T-cell (primary cell): ENCODE measurements at places on chromosomes 16 and 17. TPM values are rescaled to one million over a fixed set of nuclear protein-coding genes. Genes with fewer than 3 reads are reported as not detected.
A peak's percentile ranks its signal among the peaks of the same experiment; 100 is the strongest.

DNA sequence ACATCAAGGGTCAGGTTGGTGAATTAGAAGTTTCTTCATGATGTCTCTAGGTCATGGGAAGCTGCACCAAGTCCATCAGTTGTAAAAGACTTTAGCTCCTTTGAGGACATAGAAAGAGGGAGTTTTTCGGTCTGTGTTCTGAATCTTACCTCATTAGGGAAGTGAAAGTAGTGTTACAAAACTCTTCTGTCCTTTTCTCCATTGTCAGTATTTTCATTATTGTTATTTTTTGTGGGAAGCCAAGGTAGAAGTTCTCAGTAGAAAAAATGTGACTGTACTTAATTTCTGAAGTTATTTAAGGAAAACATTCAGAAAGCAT is 24.2 kb downstream of the MAP3K3 start:
- no peak for DNase-seq
- H3K36me3 ChIP-seq, result peaks cover 30% of the 10 kb centered on the region
- no peaks in the 10 kb centered on the region for H3K27me3 ChIP-seq
- H3K27ac ChIP-seq, result no peak overlapping the region
- no peak overlapping the region for H3K4me3 ChIP-seq
- no peaks in the 10 kb centered on the region for H3K4me1 ChIP-seq

DNA sequence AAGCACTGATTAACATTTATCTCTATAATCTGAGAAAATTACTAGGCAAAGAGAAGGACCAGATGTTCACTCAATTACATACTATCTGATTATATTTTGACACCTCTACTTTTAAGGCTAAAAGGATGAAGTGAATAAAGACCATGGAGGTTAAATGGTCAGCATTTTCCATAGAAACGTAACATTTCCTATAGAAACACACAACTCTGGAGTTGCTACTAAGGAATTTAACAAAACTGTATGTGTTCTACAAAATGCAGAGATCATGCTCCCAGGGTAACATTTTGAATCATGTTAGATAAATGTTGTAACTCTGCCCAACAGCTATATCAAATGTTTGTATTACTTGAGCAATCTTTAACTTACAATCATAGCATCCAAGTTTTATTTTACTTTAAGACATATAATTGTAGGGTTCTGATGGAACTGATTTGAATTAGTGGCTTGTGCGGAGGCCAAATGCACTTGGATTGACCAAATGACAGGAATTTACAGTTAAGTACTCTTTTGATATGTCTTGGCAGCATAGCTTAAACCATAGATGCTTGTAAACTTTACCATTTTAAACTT is 97.7 kb downstream of the RPGRIP1L start:
- no peak overlapping the region for H3K27ac ChIP-seq
- H3K4me1 ChIP-seq, result no peaks in the 10 kb centered on the region
- no peak overlapping the region for H3K4me3 ChIP-seq
- no peak for DNase-seq

- no peak for DNase-seq
- H3K4me1 ChIP-seq, result no peaks in the 10 kb centered on the region
- peaks cover 67% of the 10 kb centered on the region for H3K36me3 ChIP-seq
- no peak overlapping the region for H3K27ac ChIP-seq
- H3K4me3 ChIP-seq, result no peak overlapping the region
- no peaks in the 10 kb centered on the region for H3K27me3 ChIP-seq
These were observed 17.1 kb upstream of the FLCN start for GRCh38 chr17:17254036-17254435.

DNA sequence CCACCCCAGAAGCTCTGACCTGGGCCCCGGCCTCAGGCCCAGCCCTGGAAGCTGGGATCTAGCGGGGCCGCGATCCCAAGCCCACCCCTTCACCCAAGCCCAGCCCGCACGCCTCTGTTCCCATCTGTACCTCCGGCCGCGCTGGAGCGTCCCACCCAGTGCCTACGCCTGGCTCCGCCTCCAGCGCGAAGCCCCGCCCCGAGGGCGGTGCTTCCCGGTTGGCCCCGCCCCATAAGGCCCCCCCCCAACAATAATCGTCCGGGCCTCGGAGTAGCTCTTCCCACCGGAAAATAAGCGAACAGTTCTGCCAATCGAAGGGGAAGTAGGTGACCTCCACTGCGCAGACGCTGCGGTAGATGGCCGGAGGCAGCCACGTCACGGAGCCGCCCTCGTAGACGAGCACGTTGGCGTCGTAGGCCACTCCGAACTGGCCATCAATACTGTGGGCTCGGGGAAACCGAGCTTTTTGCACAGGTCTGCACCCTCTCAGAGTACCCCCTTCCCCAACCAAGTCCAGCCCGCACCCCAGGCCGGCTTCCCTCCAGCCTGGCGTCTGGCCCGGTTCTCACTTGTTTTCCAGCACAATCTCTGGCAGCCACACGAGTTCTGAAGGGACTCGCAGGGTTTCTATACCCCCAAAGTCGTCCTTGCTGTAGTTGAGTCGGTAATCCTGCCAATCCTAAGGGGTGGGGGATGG is 1.1 kb downstream of the CHRNE start:
- H3K27ac ChIP-seq, result peak overlapping the region; percentile 47
- DNase-seq, result peak; percentile 15
- H3K36me3 ChIP-seq, result peaks cover 5% of the 10 kb centered on the region
- no peaks in the 10 kb centered on the region for H3K27me3 ChIP-seq

- H3K4me1 ChIP-seq, result no peaks in the 10 kb centered on the region
- no peaks in the 10 kb centered on the region for H3K27me3 ChIP-seq
These were observed 20.8 kb upstream of the CDC6 start for GRCh38 chr17:40266882-40267281.

Gene NKD1
- total RNA-seq, result 15.8 TPM

GRCh38 chr17:78694805-78695531 is 87.1 kb downstream of the CYTH1 start:
- H3K36me3 ChIP-seq, result peaks cover 23% of the 10 kb centered on the region
- H3K4me1 ChIP-seq, result no peaks in the 10 kb centered on the region
- no peak overlapping the region for H3K27ac ChIP-seq
- no peak for DNase-seq
- H3K27me3 ChIP-seq, result no peaks in the 10 kb centered on the region
- H3K4me3 ChIP-seq, result no peak overlapping the region

- H3K27ac ChIP-seq, result no peak overlapping the region
- peaks cover 4% of the 10 kb centered on the region for H3K36me3 ChIP-seq
- no peaks in the 10 kb centered on the region for H3K27me3 ChIP-seq
- no peak overlapping the region for H3K4me3 ChIP-seq
- no peaks in the 10 kb centered on the region for H3K4me1 ChIP-seq
These were observed 85.6 kb downstream of the TTC19 start for GRCh38 chr17:16085066-16085699.

DNA sequence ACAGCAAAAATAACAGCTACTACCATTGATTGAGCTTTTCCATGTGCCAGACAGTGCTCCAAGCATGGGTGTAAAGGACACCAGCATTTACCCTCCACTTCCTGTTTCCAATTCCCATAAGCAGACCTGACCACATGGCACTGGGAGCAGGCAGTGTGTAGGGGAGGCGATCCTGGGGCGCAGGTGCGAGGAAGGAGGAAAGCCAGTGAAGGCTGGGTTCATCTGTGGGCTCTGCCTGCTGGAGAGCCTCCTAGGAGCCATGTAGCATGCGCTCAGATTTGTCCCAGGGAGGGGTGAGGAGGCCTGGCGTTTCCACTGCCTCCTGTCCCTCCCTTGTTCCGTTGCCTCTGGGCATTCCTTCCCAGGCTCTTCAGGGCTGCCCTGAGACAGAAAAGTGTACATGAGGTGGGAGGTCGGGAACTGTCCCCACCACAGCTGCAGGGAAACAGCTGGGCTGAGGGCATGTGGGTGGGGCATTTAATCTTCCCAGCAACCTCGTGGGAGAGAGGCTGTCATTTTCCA is 56.6 kb downstream of the SNX20 start:
- H3K27ac ChIP-seq, result no peak overlapping the region
- peaks cover 42% of the 10 kb centered on the region for H3K4me1 ChIP-seq
- DNase-seq, result no peak
- H3K4me3 ChIP-seq, result no peak overlapping the region
- H3K36me3 ChIP-seq, result no peaks in the 10 kb centered on the region

GRCh38 chr17:39231591-39232551 is 6.1 kb upstream of the STAC2 start:
- no peaks in the 10 kb centered on the region for H3K36me3 ChIP-seq
- H3K4me3 ChIP-seq, result no peak overlapping the region
- H3K4me1 ChIP-seq, result peaks cover 30% of the 10 kb centered on the region
- H3K27me3 ChIP-seq, result no peaks in the 10 kb centered on the region

- H3K27ac ChIP-seq, result no peak overlapping the region
- no peak overlapping the region for H3K4me3 ChIP-seq
- no peak for DNase-seq
- H3K4me1 ChIP-seq, result no peaks in the 10 kb centered on the region
These were observed 69.8 kb upstream of the METRNL start for GRCh38 chr17:83009414-83010205.

Gene KRT32
- total RNA-seq, result not detected

GRCh38 chr17:6159541-6160231 is 89.5 kb downstream of the WSCD1 start:
- H3K4me3 ChIP-seq, result no peak overlapping the region
- H3K27me3 ChIP-seq, result peaks cover 33% of the 10 kb centered on the region
- H3K4me1 ChIP-seq, result no peaks in the 10 kb centered on the region
- no peaks in the 10 kb centered on the region for H3K36me3 ChIP-seq
- no peak for DNase-seq
- no peak overlapping the region for H3K27ac ChIP-seq

DNA sequence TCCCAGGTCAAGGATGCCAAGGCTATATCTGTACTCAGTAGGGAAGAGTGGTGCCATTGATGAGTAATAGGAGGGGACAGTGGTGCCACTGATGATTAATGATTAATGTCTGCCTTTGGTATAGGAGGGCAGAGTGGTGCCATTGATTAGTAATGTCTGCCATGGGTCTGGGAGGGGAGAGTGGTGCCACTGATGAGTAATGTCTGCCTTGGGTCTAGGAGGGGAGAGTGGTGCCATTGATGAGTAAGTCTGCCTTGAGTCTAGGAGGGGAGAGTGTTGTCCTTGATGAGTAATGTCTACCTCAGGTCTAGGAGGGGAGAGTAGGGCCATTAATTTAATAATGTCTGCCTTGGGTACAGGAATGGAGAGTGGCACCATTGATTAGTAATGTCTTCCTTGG is 507.8 kb upstream of the EEF2KMT start:
- H3K27ac ChIP-seq, result no peak overlapping the region
- no peaks in the 10 kb centered on the region for H3K4me1 ChIP-seq
- H3K27me3 ChIP-seq, result no peaks in the 10 kb centered on the region

Gene CA7
- not detected for total RNA-seq

- H3K27me3 ChIP-seq, result no peaks in the 10 kb centered on the region
- peaks cover 8% of the 10 kb centered on the region for H3K36me3 ChIP-seq
- no peak overlapping the region for H3K27ac ChIP-seq
- peaks cover 46% of the 10 kb centered on the region for H3K4me1 ChIP-seq
- no peak overlapping the region for H3K4me3 ChIP-seq
These were observed 11.8 kb downstream of the STARD3 start for GRCh38 chr17:39648616-39649366.

DNA sequence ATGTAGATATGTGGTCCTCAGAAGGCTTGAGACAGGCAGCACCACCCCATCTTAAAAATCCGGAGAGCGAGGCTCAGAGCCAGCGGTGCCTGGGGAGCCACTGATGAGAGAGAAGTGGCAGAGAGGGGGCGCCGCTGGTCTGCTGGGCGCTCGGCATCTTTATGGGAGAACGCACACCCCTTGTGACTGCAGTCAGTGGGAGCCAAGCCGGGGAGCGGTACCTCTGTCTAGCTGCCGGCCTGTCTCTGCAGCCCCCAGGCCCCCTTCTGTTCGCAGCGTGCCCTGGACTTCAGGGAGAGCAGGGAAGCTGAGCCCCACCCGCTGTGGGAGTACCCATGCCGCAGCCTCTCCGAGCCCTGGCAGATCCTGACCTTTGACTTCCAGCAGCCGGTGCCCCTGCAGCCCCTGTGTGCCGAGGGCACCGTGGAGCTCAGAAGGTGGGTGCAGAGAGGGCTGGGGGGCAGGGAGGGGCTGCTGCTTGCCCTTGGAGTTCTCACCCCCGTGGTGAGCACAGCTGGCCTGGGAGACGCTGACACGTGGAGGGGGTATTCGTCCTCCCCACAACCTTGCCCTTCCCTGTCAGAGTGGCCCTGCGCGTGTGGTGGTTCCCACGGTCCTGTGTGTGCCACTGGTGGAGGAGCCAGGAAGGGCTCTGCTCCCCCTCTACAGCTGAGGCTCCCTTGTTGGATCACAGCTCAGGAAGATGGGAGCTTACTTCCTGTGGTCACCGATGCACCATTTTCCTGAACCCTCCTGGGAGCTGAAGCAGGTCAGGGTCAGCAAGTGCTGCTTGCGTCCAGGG is 44.8 kb downstream of the PRMT7 start:
- no peak for DNase-seq
- H3K4me3 ChIP-seq, result peak overlapping the region; percentile 42
- H3K27ac ChIP-seq, result peak overlapping the region; percentile 38
- peaks cover 2% of the 10 kb centered on the region for H3K27me3 ChIP-seq
- H3K36me3 ChIP-seq, result peaks cover 70% of the 10 kb centered on the region

GRCh38 chr17:81665205-81666091 is 957 bp downstream of the OXLD1 start:
- peak overlapping the region; percentile 69 for H3K4me3 ChIP-seq
- H3K36me3 ChIP-seq, result peaks cover 4% of the 10 kb centered on the region
- no peaks in the 10 kb centered on the region for H3K27me3 ChIP-seq
- peak overlapping the region; percentile 61 for H3K27ac ChIP-seq
- peak; percentile 38 for DNase-seq
- peaks cover 62% of the 10 kb centered on the region for H3K4me1 ChIP-seq

DNA sequence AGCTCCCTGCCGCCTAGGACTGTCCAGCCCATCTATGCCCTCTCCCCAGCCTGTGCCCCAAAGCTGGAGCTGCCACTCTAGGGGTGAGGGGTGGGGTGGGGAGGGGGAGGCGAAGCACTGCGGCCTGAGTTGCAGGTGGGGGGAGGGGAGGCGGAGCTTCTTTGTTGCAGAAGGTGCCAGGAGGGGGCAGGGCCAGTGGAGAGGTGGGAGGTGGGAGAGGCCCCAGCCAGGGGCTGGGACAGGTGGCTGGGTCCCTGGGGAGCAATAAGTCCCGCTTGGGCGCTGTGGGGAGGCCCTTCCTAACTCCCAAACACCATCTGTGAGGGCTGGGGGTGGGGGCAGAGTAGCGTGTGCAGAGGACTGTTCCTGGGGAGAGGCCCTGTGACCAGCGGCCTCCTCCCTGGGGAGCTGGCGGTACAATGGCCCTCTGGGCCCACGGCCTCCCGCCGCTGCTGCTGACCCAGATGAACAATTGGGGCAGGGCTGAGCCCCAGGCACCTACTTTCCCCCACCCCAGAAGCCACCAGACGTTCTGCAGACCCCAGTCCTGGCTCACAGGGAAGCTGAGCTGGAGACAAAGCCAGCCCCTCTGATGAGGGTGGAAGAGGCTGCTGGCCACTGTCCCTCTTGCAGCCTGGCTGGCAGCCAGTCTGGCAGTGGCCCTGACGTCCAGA is 2.2 kb upstream of the NTN3 start:
- H3K4me3 ChIP-seq, result no peak overlapping the region
- no peaks in the 10 kb centered on the region for H3K36me3 ChIP-seq
- peaks cover 42% of the 10 kb centered on the region for H3K4me1 ChIP-seq
- H3K27ac ChIP-seq, result no peak overlapping the region
